ENCODE measurements at places on chromosomes 7 and 10.

DNA sequence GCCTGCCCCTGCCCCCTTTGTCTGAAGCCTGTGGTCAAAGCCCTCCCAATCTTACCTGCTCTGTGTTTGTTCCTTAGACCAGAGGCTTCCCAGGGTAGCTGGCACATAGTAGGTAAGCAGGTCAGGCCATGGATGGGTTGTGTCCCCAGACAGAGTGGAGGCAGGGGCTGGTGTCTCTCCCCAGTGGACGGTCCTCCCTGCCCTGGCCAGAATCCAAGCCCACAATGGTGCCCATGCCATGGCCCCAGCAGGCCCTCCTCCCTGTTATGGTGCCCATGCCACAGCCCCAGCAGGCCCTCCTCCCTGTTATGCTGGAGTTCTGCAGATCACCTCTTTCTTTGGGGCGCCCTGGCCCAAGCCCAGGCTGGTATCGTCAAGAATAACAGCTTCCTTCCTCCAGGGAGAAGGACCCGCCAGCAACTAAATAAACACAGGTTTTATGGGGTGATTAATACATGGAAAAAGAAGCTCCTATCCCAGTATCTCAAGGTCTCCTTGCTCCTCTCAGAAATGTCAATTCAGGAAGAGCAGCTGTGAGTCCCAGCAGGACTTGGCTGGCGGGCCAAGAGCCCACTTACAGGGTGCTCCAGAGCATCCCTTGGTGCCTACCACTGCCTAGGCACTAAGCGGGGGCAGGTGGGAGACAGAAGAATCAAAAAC lies 82.0 kb downstream of the NEURL1 start:
- no peak for DNase-seq

DNA sequence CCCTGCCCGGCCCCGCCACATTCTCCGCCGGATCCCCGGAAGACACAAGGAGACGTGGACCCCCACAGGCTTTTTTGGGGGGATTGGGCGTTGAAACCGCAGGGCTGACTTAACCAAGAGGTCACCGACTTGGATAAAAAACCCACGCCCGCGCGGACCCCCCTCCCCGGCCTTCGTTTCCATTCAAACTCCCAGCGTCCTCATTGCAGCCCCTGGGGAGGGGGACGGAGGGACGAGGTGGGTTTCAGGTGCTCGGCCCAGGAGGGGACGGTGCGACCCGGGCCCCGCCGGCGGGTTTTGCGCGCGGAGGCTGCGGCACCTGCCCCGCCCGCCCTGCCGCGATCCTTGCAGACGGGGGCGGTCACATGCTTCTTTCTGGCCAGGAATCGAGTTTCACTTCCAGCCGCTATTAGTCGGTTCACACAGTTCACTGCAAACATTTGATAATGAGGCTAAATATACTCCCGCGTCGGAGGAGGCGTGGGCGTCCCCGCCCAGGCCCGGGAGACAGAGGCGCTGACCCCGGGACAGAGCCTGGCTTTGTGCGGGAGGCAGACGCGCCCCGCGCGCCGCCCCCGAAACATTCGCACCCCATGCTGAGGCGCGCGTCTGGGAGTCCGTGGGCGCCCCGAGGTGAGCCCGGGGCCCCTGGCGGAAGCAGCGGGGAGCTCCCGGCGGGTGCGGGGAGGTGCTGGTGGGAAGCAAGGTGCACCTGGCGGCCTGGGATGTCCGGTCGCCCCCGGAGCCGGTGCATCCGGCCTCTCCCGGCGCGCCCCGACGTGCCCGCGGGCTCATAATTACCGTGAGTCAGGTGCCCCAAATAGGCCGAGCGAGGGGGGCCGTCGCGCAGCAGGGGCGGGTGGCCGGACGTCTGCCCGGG lies 2.7 kb upstream of the PDGFA start:
- DNase-seq, result no peak

- no peak for DNase-seq
Observed at GRCh38 chr10:35433851-35434426, 97.6 kb downstream of the CCNY start.

- no peak for DNase-seq
Observed at GRCh38 chr10:126177417-126178030, 210.8 kb downstream of the ADAM12 start.

DNA sequence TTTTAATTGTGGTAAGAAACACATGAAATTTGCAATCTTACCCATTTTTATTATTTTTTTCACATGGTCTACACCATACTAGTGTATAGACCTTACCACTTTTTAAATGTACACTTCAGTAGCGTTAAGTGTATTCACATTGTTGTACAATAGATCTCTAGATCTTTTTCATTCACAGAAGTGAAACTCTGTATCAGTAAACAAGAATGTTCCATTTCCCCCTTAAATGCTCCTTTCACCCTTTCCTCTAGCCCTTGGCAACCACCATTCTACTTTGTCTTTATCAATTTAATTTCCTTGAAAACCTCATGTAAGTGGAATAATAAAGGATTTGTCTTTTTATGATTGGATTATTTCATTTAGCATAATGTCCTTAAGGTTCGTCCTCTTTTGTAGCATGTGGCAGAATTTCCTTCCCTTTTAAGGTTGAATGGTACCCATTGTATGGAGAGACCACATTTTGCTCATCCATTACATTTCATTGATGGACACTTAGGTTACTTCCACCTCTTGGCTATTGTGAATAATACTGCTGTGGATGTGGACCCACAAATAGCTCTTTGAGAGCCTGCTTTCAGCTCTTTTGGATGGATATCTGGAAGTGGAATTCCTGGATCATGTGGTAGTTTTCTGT lies 45.7 kb downstream of the SNX10 start:
- no peak for DNase-seq

GRCh38 chr7:98420966-98421612 lies 20.2 kb upstream of the BAIAP2L1 start:
- peak; percentile 35 for DNase-seq

- DNase-seq, result no peak
Observed at GRCh38 chr10:57815949-57816348, 451.7 kb downstream of the IPMK start.

DNA sequence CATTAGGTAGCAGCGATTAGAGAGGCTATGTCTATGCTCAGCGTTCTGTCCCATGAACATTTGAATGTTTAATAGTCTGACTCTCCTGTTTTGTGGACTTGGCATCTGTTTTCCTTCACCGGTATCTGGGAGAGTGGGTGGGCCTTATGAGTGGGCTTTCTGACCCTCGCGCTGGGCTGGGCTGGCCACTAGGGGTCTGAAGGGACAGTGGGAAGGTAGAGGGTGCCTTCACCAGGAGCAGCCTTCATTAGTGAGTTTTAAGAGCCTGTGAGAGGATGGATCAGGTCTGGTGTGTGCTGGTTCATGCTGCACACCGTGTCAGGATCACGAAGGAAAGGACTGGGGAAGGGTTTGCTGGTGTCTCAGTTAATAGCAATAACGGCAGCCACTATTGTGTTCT lies 33.4 kb downstream of the DCLRE1A start:
- DNase-seq, result no peak

DNA sequence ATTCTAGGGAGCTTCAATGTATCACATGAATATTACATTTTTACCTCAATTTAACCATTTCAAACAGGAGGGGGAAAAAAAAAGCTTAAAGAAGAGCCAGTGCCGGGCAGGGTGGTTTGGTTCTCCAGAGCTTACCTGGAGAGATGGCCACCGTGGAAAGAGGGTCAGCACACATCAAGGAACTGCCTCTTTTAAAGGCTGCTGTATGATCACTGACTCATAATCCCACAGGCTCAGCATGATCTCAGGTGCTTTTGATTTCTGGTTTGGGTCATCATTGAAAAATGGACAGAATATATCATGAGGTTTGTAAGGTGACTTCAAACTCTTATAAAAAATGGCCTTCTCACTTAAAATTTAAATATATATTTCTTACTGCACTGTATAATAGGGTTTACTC lies 67.5 kb upstream of the MDFIC start:
- DNase-seq, result no peak

GRCh38 chr7:74002474-74003017 lies 25.4 kb upstream of the ELN start:
- DNase-seq, result no peak

GRCh38 chr7:84848219-84848973 lies 338.5 kb downstream of the SEMA3D start:
- no peak for DNase-seq

DNA sequence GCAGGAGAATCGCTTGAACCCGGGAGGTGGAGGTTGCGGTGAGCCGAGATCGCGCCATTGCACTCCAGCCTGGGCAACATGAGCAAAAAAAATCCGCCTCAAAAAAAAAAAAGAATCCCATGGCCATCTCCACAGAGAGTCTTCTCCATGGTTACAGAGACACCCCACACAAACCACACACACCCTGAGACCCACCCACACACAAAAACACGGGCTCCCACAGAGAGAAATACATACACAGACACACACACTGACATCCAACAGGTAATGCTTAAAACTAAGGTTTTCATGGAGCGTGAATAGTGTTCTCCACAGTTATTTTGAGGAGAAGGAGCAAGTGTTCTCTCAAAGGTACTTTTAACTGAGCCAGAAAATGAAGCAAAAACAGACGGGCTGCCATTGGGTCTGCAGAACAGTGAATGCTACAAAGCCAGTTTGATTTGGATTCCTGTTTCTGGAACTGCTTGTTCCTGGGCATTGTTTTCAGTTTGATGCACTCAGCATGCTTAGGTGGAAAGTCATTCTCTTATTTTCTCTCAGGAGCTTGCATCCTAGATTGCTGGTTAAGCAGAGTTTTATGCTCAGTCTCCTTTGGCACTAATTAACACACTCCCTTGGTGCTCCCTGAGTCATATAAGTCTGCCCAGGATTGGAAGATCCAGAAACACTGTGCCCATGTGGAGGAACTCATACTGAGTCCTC lies 15.4 kb downstream of the AHCYL2 start:
- no peak for DNase-seq

DNA sequence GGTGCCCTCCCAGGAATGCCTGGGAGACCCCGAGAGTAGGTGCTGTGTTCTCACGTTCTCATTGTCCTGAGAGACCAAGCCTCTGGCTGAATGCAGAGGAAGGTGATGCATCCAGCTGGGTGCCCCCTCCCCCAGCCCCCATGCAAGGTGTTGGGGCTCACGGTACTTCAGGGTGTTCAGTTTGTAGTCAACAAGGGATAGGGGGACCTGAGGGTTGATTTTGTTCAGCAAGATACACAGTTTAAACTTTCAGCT lies 60.4 kb upstream of the DUSP5 start:
- no peak for DNase-seq

DNA sequence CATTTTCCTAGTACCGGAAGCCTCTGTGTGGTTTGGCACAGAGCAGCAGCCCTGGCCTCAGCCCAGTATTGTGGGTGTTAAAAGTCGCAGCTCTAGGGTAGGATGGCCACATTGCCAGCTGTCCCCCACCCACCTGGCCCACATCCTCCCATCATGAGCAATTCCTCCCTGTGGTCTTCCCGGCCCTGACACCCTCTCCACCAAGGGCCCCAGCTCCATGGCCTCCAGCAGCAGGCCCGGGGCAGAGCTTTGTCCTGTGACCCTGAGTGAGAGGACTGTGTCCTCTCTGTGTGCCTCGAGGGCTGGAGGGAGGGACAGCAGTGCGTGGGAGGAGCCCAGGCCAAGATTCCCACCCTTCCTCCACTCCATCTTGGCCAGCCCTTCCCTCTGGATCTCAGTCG lies 93.7 kb downstream of the MYL10 start:
- DNase-seq, result no peak

GRCh38 chr7:85306115-85306514 lies 119.3 kb upstream of the SEMA3D start:
- no peak for DNase-seq

GRCh38 chr10:133544506-133544905 lies 17.3 kb downstream of the CYP2E1 start:
- no peak for DNase-seq

DNA sequence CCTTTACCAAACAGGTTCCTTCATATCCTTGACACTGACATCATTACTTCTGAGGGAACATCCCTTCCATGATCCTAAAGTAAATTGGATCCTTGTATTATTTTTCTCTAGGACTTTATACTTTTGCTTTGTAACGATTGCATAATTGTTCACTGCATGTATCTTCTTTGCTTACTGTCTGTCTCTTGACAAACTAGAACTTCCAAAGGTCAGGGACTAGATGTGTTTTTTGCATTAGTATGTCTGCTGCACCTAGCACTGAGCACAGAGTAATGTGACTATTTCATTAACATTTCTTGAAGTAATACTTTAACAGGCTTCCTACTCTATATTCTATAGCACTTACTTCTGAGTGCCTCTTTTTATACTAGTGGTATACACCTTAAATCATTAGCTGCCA lies 976.6 kb upstream of the SORCS1 start:
- no peak for DNase-seq

- no peak for DNase-seq
Observed at GRCh38 chr10:12529976-12530375, 180.6 kb downstream of the CAMK1D start.

DNA sequence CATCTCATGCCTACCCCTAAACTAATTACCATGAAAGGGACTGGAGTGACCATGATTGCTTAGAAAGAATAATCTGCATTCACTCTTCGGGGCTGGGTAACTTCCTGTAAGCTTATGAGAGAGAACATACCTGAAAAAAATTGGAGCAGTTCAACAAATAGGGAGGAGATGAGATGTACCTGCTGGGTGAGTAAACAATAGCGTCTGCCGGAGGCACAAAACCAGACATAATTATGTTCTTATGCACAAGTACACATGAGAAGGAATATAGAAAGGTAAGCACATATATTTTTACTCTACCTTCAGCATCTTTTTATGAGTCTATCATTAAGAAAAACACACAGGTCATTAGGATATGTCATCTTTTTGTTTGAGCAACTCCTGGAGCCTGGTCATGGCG lies 224.6 kb upstream of the FERD3L start:
- no peak for DNase-seq

- peak; percentile 41 for DNase-seq
Observed at GRCh38 chr10:132370426-132371340, 26.3 kb upstream of the PWWP2B start.

- DNase-seq, result no peak
Observed at GRCh38 chr10:62794306-62794705, 10.2 kb upstream of the ADO start.

GRCh38 chr7:103082497-103082896 lies 7.6 kb downstream of the ARMC10 start:
- no peak for DNase-seq

- no peak for DNase-seq
Observed at GRCh38 chr7:124723012-124723411, 42.6 kb downstream of the GPR37 start.

DNA sequence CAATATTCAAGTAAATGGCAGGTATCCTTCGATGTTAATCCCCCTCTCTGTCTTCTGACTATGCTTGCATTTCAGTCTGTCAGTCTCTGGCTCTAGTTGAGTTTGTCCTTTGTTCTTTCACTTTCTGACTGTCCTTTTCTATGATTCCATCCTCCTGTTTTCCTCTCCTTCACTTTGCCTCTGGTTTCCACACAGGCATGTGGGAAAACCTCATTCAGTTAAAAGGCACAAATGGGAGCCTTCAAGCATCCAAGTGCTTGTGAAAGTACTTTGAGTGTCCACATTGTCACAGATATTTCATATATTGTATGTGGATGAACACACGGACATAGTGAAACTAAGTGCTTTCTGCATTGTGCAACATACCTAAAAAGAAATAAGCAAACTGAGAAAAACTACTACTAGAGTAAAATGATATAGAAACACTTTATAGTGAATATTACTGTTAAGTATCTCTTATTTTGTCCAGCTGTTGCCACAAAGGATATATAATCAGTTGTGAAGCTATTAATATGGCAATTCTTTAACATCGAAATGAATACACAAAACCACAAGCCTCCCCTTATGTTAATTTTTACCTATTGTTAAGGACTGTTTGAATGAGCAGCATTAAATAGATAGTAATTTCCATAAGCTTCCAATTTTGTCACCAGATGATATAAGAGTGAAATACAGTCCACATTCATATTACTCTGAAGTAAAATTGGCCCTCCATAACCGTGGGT lies 71.7 kb downstream of the NRBF2 start:
- no peak for DNase-seq

Measured in CD8-positive, alpha-beta memory T cell (primary cell).